HS-5 (cell line): ENCODE measurements at places on chromosomes 7 and 10.

DNA sequence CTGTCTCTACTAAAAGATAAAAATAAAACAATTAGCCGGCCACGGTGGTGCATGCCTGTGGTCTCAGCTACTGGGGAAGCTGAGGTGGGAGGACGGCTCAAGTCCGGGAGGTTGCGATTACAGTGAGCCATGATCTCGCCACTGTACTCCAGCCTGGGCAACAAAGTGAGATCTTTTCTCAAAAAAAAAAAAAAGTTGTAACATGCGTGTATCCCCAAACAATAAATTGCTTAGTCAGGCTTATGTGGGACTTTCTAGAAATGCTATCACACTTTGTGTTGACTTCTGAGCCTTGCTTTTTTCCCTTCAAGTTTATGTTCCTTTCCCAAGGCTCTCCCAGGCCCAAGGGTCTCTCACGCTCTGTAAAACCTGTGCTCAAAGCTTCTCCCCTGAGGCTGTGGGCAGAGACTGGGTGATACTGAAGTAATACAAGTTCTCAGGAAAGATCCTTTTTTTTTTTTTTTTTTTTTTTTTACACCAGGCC is 88.0 kb upstream of the TNS3 start:
- no peak for DNase-seq

DNA sequence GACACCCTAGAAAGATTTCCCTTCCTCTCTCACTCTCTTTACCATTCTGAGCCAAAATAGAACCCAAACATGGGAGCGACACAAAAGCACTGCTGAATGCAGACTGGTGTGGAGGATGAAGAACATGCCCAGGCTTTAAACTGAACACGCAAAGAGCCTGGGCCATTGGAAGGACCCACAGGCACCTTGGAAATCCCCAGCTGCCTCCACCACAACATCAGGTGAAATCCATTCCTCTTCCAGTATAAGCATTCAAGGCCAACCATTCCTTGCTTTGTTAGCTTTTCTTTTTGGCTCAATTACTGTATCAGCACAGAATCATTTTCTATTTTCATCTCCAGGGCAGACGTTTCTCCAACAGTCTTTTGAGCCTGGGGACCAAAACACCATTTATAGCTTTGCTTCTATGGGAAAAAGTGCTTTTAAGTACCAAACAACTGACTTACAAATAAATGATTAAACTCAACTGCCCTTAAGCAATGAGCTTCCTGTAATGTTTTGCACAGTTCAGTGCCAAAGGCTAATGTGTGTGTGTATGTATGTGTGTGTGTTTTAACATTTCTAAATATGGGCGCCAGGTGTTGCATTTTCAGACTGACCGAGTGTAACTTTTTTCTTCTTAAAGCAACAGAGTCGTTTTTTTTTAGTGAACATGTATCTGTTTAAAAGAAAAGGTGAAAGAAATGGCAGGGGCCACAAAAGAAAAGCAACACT is 16.2 kb upstream of the BLNK start:
- DNase-seq, result no peak

DNA sequence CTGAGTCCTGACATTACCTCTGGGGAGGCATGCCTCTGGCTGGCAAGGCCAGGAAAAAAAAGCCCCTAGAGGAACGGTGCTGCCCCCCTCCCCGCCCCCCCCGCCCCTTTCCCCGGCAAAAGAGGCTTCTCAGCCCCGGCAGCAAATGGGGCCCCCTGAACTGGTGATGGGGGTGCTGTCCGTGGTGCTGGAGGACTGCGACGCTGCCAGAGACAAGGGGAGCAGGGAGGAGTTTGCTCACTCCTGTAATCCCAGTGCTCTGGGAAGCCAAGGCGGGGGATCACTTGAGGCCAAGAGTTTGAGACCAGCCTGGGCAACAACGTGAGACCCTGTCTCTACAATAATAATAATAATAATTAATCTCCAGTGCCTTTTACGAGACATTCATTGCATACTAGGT is 23.7 kb downstream of the SRRM3 start:
- no peak for DNase-seq

DNA sequence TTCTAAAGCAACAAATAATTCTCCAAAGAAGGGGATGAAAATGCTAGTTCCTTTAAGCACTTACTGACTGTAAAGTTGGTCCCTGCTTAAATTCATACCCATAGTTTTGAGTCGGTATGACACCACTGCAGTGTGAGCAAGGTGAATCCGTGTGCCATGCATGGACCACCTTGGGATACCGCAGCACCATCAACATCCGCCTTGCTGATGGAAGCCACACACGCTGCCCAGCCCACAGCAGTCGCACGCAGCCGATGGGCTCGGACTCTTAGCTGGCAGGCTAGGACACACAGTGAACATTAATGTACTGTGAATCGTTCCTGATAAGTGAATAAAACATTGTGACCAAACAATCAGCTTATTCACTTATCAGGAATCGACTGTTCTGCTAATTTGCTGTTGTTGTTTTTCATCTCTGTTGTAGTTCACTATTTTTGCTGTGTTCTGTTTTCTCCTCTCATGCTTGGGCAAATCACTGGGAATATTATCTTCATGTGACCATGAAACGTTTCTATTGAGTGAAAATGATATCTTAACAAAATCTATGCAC is 275.5 kb downstream of the USP6NL start:
- DNase-seq, result no peak

DNA sequence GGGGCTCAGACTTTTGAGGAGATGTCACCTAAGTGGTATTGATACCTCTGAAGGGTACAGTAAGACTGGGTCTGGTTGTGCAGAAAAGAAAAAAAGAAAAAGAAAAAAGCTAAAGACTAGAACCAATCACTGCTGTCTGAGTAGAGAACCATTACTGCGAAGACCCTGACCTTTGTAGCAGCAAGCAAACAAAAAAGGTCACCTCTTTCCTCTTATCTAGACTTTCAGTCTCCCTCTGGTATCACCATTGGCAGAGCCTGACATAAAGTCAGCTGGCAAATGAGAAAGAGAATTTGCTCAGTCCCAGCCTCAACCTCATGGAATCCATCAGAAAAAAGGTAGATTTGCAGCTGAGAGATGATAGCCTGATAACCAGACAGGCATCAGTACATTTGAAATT is 2.6 kb upstream of the DNTT start:
- no peak for DNase-seq

- no peak for DNase-seq
Measured at GRCh38 chr10:65348637-65349036, 1577.2 kb upstream of the LRRTM3 start.

DNA sequence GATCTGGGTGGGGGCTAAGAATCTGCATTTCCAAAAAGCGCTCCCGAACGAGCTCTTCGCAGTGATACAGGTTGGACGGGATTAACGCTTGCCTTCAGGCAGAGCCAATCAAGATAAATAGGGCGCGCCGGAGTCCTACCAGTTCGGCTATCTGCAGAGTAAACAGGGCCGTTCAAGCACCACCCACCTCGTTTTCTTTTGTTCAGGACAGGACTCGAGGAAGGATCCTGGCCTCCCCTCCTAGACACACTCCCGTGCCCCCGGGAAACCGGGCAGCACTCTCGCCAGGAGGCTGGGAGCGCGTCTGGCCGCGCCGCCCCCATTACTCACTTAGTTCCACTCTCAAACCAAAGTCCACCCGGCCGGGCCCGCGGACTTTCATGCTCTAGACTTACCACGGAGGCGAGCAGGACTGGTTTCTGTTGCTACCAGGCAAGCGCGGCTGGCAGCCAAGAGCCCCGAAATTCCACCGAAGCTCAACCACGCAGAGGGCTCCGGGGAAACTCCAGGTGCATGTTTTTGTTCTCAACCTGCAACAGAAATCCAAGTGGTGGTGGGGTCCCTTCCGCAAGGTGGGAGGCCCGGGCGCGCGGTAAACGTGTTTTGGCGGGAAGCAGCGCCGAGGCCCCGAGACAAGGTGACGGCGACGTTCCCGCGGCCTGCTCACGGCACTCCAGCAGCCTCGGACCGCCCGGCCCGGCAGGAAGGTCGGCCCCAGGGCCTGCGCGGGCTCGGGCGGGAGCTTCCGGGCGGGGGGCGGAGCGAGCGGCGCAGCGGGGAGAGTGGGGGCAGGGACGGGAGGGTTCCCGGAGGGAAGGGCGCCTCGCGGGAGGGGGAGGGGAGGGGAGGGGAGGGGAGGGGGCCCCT is 12.7 kb downstream of the HNRNPF start:
- DNase-seq, result no peak

DNA sequence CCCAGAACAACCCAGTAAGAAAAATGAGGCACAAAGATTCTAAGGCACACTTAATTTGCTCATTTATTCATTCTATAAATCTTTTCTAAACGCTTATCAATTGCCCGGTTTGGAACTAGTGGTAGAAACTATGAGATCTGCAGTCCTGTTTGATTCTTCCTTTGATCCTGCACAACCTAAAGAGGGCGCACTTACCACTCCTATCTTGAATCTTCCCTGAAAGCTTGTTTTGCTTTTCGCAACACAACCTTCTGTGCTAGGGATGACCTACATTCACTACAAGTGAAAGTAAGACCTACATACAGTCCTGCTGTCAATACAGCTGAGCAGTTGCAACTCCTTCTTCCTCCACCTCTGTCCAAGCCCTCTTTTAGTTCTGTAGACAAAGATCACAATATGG is 12.6 kb upstream of the ARL4A start:
- no peak for DNase-seq

DNA sequence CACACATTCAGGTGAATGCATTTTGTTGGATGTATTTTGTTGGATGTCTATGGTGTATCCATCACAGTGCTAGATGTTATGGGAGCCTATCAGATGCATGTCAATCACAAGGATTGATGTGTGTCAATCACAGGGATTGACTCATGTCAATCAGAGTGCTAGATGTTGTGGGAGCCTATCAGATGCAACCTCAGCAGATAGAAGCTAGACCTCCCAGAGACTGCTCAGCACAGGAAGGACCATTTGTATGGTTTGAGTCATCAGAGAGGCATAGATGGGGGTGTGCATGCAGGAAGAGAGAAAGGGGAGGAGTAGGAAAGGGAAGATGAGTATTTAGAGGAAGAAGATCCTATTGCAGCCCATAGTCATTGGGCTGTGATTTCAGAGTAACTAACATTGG is 48.3 kb upstream of the PITRM1 start:
- no peak for DNase-seq

DNA sequence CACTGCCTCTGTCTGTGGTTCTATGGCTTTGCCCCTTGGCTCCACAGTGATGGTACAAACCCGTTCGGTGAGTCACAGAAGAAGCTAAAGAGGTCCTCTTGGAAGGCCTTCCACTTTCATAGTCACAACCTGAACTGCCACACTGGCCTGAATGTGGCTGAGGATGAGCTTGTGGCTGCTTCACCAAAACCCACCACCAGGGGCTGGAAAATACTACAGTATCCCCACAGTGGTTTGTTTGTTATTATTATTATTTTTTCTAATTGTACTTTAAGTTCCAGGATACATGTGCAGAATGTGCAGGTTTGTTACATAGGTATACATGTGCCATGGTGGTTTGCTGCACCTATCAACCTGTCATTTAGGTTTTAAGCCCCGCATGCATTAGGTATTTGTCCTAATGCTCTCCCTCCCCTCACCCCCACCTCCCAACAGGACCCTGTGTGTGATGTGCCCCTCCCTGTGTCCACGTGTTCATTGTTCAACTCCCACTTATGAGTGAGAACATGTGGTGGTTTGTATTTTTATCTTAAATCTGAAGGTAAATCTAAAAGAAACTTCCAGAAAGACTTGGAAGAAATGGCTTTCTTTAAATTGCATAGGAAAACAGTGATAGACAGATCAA is 160.8 kb upstream of the NPSR1 start:
- no peak for DNase-seq

GRCh38 chr7:50262916-50263690 is 41.4 kb upstream of the IKZF1 start:
- DNase-seq, result no peak

GRCh38 chr10:102549549-102549948 is 45.8 kb downstream of the SUFU start:
- no peak for DNase-seq

DNA sequence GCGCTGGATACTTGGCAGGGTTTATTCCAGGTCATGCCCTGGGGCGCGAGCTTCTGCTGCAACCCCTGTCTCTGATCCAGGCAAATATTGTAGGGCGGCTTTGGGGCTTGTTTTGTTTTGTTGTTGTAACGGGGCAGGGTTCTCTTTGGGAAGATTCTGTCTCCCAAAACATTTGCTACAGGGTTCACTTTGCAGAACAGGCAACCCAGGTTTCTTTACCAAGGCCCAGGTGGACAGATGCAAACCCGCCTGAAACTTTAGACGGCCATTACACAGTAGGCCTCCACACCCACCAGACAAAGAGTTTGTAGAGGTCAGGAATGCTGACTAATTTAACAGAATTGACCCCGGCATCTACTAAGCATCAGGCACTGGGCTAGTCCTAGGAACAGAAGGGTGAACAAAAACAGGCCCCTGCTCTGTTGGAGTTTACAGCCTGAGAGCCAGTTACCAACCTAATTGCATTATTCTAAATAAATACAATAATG is 567 bp upstream of the CDCA7L start:
- DNase-seq, result no peak

DNA sequence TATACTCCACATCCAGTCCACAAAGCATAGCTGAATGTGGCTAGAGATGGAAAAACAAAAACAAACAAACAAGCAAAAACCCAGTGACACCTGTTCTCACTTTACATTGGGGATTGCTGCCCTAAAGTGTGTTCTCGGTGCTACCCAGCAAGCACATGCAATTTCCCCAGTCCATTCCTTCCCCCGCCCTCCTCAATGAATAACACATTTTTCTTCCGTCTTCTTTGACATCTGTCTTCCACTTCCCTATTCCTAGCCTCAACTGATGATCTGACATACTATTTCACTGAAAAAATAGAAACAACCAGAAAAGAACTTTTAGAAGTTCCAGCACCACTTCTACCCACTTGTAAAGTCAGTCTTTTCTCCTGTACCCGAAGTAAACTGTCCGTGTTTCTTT is 147.1 kb downstream of the MALRD1 start:
- DNase-seq, result no peak

DNA sequence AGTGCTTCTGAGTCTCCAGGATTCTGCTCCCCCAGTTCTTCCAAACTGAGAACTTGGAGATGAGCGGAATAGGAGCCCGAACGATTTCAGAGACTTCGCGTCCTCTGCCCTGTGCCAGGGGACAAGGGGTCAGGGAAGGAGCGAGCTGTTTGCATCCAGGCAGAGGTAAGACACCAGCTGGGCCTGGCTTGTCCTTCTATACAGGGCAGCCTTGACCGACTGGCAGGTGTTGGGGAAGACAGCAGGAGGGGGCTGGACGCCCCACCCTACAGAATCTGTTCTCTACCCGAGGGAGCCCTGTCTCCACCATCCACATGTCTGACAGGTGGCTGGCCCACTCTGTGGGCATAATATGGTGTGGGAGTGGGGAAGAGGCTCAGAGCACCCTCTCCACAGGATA is 7.1 kb downstream of the SPOCK2 start:
- DNase-seq, result no peak

DNA sequence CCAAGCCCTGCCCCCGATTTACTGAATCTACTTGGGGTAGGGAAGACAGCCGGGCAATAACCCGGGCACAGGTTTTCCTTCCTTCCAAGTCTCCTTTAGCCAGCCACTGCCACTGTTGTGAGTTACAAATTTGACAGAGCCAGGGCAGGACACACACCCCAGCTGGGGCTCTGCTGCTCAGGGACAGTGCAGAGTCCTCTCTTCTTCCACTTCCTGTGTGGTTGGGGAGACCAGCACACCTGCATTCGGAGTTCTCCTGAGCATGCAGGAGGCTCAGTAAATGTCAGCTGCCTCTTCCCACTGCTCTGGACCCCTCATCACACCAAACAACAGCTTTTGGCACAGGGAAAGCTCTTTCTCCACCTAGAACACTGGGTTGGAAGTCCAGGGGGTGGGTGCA is 21.3 kb downstream of the CHST15 start:
- no peak for DNase-seq
